Left ventricle myocardium superior (tissue), 1 donor: ENCODE measurements at places on chromosomes 1 and 21. TPM values are rescaled to one million over a fixed set of nuclear protein-coding genes. Genes with fewer than 3 reads are reported as not detected.

GRCh38 chr1:93701629-93702028, 20.0 kb upstream of the BCAR3 start:
- DNase-seq = no peak

DNA sequence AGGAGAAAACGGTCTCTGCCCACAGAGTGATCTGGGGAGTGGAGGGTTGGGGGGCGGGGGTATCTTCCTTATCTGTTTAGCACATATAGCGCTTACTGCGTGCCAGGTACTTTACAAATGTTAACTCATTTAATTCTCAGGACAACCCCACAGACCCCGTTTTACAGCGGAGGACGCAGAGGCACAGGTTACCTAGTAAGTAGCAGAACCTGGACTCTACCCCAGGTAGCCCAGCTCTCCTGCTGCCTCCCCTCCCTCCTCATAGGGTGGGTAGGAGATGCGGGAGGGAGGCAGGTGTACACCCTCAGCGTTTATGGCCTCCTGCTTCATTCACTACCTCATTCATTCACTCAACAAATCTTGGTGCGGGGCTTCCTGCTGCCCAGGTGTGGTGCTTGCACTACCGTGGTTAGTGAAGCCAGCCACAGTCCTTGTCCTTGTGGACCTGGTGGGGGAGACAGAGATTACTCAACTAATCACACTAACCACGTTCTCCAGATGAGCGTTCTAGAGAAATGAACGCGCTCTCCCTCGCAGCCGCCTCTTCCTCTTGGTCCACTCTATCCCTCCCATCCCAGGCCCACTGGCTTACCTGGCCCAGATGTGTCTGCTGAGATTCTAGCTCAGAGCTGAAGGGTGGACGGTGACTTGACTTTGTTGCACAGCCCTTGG, 102.0 kb downstream of the IER5 start:
- no peak for DNase-seq

DNA sequence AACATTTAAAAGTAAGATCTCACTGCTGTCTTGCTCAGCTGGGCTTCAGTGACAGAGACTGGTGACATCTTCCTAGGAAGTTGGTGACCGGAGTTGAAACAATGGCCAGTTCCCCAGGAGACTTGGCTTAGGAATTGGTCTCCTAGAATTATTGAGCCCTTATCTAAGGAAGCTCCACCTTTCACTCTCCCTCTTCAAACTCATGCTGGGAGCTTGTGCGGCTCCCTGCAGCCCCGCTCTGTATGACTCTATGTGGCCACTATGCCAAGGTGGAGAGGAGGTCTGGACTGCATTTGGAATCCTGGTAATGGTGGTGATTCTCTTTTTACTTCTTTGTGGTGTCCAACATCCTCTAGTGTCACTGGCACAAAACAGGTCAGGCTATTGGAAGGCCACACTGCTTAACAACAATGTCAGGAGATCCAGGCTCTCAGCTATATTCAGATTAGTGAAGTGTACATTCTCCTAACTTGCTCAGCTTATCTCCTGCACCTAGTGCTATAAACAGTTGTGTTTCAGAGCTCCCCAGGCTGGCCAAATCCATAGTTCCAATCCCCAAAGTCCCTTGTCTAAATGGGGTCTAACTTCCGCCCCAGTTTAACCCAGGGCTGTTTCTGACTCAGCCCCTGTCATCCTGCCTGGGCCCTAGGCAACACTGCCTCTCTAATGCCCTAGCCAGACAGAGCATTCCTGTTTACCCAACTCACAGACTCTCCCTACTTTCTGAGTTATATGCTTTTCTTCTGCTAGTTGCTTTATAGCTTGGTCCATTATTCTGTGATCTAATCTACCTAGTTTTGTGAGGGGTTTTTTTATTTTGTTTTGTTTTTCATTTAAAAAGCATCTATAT, 18.3 kb downstream of the ATP2B4 start:
- DNase-seq = no peak

Gene PSMB2
- total RNA-seq = 37.7 TPM

Gene DMRTA2
- not detected for total RNA-seq
